ENCODE measurements at places on chromosomes 4 and X. TPM values are rescaled to one million over a fixed set of nuclear protein-coding genes. Genes with fewer than 3 reads are reported as not detected.

CT45A8 gene
- total RNA-seq: not detected

GRCh38 chr4:142334931-142335330 is 511.2 kb downstream of the INPP4B start:
- no peak for DNase-seq
- H3K36me3 ChIP-seq: no peaks in the 10 kb centered on the region
- H3K4me1 ChIP-seq: no peaks in the 10 kb centered on the region
- no peak overlapping the region for H3K4me3 ChIP-seq
- H3K27me3 ChIP-seq: no peaks in the 10 kb centered on the region

DNA sequence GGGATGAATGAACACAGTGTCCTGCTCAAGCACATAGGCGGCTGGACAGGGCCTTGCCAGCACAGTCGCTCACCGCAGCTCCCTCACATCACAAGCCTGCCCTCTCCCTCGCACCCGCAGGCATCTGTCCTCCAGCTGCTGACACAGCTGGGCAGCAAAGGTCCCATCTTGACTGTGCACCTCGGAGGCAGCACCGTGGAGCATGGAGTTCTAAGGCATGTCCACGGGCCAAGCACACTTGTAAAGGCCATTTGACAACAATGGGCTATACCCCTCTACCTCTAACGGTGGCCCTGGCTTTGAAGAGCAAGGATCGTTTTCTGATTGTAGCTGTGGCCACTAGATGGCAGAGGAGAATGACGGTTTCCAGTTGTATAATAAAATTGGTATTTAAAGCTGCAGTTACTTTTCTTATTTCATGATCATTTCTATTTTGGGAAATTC is 53.8 kb downstream of the APLN start:
- H3K27me3 ChIP-seq: no peaks in the 10 kb centered on the region
- no peak overlapping the region for H3K27ac ChIP-seq
- DNase-seq: no peak
- no peak overlapping the region for H3K4me3 ChIP-seq

DNA sequence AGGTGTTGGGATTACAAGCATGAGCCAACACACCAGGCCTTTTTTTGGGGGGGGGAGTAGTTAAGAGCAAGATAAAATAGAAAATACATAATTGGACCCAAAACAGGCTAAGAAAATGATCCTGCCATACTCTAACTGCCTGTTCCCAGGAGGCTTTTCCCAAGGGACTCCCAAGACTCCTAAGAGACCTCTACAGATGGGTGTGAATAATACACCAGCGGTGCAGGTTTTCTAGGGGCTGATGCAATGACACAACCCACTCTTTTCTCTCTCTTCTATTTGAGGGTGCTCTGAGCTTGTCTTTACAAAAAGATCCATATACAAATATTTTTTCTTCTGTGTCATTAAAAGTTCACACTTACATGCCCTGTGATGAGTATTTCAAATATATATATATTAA is 116.9 kb downstream of the RASL11B start:
- H3K4me3 ChIP-seq: no peak overlapping the region
- no peaks in the 10 kb centered on the region for H3K27me3 ChIP-seq
- no peaks in the 10 kb centered on the region for H3K4me1 ChIP-seq

GRCh38 chr4:83331956-83332355 is 2.7 kb downstream of the HPSE start:
- H3K4me3 ChIP-seq: no peak overlapping the region
- DNase-seq: no peak
- peaks cover 3% of the 10 kb centered on the region for H3K4me1 ChIP-seq
- H3K27ac ChIP-seq: no peak overlapping the region
